Activated CD4-positive, alpha-beta T cell treated with anti-CD3 and anti-CD28 coated beads, Interleukin-2, amount 10 ng/mL, durations not matched to agents 7 days and 5 days (primary cell): ENCODE measurements at places on chromosomes 3 and 15.

DNA sequence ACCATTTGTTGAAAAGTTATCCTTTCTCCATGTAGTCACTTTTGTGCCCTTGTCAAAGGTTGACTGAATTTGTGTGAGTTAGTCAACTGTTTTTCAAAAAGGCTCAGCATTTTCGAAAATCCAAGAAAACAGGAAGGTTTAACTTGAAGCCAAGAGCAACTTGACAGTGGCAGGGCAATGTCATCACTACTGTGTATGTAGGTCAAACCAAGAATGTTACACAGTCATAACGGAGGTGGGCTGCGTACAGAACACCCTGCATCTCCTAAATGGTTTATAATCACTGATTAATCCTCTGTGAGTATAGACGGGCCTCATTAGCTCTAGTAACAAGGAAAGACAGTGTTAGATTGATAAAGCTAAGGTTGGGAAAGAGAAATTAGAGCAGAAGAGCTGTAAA lies 1064.9 kb downstream of the FHIT start:
- no peak for DNase-seq

DNA sequence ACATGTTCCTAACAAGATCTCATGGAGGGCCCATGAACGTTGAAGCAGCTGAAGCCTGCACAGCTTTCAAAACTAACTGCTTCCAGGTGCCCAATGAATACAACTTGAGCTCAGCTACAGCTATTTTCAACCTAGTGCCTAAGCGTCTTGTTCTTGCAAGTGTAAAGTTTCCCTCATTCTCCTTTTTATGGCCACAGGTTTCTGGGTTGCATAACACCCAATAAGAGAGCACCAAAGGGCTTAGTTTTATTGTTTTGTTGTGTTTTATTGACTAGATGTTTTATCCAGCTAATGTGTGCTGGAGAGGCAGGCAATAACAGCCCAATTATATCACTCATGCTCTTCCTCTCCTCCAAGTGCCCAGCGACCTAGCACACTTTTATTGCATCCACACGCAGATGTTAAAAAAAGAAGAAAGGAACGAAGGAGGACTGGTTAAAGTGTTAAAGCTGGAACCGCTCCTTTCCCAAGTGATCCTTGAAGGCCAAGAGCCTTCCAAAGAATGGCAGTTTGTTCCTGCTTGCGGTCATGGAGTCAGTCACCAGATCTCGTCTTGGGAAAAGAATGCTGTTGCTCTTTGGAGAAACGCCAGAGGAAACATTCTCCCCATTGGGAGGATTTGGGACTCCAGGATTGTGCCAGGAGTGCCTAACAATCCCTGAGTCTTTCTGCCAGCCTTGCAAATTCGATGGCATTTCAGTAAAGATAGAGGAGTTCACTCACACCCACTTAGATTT lies 156.9 kb downstream of the MEX3B start:
- DNase-seq: no peak

DNA sequence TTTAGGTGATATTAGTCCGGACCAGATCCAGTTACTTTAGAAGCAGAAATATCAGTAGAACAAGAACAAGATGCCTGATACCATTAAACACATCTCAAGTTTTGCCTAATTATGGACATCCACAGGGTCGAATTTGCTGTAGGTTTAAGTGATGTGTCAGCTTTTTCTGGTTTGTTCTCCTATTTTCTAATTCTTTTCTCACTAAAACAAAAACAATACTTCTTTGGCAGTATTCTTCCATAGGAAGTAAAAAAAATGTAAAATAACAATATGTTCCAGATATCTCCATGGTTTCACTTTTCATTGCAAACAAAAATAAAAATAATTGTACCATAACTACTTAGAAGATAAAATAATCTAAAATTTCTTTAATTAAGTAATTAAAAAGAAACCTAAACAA lies 265.7 kb downstream of the SHOX2 start:
- DNase-seq: no peak

DNA sequence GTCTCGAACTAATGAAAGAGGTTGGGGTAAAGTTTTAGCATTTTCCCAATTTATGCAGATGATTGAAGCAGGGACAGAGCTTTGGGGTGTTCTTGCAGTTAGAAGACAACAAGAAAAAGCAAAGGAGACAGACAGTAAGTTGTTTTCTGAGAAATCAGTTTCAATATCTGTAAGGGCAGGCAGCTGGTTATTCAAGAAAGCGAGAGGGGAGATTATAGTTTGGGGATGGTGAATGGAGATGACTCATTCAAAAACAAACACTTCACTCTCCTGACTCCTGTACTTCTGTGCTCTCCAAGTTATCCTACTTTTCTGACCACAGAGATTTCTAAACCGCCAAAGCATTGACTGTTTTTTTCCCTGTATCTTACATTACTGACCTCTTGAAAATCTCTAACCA lies 352.0 kb downstream of the GAP43 start:
- no peak for DNase-seq
